ENCODE measurements at places on chromosomes 16 and 17.

DNA sequence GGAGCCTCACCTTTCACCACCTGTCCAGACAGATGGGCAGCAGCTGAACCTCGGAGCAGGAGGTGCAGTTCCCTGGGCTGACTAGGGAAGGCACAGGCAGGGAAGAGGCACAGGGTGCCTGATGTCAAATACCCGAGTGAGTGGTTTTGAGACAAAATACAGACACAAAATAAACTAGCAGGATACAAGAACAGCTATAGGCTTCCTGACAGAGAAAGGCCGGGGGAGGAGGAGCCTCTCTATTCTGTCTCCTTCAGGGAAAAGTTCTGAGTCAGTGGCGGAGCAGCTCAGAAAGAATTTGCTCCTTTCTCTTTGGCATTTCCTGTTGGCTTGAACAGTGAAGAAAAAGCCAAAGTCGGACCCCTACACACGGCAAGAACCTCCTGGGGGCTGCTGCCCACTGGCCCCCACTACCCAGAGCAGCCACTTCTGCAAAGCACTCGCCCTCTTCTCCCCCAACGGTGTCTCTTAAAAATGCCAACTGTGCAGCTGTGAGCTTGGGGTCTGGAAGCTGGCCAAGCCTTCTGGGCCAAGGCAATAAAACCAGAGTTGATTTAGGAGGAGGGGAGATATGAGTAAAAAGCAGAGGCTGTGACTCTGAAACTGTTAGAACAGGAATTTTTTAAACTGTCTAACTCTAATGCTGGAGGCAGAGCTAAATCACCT is 14.4 kb upstream of the FAAP100 start:
- no peak for DNase-seq

- no peak for DNase-seq
These were observed 10.1 kb downstream of the TMEM238L start for GRCh38 chr17:10793816-10794215.

DNA sequence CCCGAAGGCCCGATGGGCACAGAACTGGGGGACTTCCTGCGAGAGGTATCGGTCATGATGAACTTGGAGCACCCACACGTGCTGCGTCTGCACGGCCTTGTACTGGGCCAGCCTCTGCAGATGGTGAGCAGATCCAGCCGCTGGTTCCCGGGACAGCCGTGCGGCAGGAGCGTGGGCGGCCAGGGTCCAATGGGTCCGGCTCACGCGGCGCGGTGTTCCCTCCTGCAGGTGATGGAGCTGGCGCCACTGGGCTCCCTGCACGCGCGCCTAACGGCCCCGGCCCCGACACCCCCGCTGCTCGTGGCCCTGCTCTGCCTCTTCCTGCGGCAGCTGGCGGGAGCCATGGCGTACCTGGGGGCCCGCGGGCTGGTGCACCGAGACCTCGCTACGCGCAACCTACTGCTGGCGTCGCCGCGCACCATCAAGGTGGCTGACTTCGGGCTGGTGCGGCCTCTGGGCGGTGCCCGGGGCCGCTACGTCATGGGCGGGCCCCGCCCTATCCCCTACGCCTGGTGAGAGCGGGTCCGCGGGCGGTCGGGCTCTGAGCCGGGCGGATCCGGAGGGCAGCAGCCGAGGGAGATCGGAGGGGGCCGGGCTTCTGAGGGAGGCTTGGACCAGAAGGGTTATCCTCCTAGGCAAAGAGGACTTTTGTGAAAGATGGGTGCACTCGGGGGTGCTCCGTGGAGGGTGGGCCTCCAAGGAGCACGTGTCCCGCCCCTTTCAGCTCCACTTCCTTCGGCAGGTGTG is 3.0 kb downstream of the TNK1 start:
- DNase-seq = no peak

DNA sequence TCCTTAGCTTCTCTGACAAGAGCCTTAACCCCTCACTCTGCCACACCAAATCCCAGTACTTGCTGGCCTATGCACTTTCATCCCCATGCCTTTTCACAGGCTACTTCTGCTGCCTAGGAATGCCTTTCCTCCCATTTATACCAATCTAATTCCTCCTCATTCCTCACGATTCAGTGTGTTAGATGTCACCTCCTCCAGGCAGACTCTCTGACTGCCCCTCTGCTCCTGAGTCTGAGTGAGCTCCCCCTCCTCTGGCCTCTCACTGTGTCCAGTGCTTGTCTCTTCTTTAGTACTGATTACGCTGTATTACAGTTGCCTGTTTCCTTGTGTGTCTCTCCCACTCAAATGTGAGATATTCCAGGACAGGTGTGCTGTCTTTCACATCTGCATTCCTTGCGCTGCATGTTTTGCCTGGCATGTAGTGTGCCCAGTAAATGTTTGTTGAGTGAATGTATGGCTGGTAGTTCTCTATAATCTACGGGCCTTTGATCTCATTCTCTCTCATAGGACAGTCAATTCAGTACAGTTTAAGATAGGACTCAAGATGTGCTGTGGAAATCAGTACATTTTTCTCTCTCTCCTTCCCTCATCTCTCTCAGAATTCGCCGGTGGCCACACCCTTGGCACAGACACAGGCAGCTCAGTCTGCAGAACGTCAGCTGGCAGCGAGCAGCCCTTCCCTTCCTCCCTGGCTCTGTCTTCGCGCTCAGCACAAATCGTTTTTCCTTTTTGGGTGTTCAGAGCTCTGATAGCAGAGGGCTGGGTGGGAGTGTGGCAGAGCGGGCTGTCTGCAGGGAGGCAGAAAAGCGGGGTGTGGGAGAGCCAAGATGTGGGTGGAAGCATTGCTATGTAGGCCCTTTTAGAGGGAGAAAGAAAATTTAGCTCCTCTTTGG is 18.5 kb downstream of the ARL4D start:
- DNase-seq = peak; percentile 84

- no peak for DNase-seq
These were observed 9.7 kb downstream of the CCR7 start for GRCh38 chr17:40555296-40556190.

DNA sequence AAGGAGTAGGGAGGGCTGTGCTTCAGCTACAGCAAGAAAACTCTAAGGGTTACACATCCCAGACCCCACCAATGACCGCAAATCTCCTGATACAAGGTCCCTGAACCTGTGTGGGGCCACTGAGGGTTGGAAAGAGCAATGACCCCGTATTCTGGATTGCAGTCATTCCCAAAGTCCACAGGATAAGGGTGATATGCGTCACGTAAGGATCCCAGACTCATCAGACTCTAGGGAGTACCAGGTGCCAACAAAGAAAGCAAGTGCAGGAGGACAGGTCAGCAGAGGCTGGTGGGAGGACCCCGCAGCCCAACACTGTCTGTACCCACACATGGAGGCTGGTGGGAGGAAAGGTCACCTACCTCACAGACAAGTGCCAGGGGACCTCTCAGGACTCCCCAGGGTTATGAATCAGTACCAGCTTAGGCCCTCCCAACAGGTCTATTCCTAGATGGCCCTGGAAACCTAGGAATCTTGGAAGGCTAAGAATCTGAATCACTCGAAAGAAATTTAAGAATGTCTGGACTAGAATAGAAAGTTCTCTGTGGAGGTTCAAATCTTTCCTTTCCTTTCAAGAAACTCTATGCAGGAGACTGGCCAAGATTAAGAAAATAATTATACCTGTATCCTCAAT is 16.2 kb downstream of the PITPNA start:
- no peak for DNase-seq
